ENCODE measurements at places on chromosomes 12 and 14. TPM values are rescaled to one million over a fixed set of nuclear protein-coding genes. Genes with fewer than 3 reads are reported as not detected.

GRCh38 chr12:10205220-10205807, 7.4 kb upstream of the GABARAPL1 start:
- no peak for DNase-seq

- peak; percentile 59 for DNase-seq
Measured at GRCh38 chr14:22099942-22100763, 426.5 kb upstream of the OR4E1 start.

DNA sequence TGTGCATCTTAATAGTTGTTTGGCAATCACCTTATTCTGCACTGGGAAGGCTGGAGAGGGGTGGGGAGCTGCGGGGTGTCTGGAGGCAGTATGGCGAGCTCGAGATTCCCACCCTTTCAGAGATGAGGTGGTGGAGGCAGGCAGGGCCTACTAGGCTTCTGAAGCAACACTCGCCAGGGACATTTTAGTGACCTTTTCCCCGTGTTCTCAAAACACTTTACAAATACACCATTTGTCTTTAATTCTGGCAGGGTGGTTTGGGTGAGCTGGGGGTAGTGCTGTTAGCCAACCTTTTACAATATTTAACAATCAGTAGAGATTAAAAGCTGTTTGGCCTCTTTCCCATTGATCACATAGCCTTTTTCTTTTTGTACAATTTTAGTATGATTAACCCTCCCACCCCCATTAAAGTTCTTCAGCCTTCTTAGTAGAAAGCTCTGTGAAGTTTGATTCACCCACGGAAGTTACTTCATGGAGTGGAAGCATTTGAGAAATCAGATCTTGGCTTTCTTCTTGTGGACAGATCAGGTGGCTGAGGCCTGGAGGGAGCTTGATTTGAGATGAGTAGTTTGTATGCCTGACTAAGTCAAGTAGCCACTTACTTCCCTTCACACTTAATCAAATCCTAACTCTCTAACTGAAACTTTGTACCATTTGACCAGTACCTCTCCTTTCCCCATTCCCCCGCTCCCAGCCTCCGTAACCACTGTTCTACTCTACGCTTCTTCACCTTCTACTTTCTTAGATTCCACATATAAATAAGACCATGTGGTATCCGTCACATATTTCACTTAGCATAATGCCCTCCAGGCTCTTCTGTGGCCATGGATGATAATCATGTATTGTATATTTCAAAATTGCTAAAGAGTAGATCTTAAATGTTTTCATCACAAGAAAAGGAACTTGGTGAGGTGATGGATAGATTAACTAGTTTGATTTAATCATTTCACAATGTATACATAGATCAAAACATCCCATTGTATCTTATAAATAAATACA, 41.0 kb downstream of the TRAF3 start:
- DNase-seq, result no peak

DNA sequence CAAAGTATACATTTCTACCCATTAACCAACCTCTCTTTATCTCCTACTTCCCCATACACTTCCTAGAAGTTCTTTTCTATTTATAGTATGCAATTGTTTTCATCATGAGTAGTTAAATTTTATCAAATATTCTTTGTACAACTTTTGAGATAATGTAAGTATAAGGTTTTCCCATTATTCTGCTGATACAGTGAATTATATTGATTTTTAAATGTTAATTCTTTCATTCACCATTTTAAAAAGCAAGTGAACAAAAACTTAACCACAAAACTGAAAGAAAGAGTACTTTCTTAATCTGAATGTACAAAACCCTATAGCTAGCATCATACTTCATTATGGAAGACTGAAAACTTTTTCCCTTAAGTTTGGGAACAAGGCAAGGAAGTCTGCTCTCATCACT, 9.5 kb upstream of the SLCO1B3 start:
- no peak for DNase-seq

Gene RASAL1
- 2.0 TPM for total RNA-seq

- DNase-seq, result no peak
Measured at GRCh38 chr12:81610955-81611889, 147.9 kb downstream of the PPFIA2 start.

- DNase-seq, result no peak
Measured at GRCh38 chr12:124293286-124294003, 1.4 kb upstream of the RFLNA start.

- no peak for DNase-seq
Measured at GRCh38 chr12:10363914-10364814, 25.7 kb downstream of the KLRK1 start.

DNA sequence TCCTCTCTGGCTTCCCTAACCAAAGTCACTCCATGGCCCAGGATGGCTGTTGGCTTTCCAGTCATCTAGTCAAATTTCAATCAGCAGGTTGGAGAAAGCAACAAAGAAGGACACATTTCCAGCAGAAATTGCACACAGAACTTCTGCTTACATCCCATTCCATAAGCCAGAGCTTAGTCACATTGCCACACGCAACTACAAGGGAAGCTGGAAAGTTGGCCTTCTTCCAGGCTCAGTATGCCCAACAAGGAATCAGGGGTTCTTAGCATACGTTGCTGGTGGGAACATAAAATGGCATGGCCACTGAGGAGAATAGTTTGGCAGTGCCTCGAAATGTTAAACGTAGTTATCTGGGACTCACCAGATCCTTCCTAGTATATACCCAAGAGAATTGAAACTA, 9.3 kb upstream of the APPL2 start:
- DNase-seq, result no peak

GRCh38 chr14:24556756-24557155, 19.3 kb downstream of the CTSG start:
- peak; percentile 59 for DNase-seq

Gene FOXN4
- total RNA-seq, result not detected

- peak; percentile 92 for DNase-seq
Measured at GRCh38 chr14:69079188-69079742, 73.7 kb downstream of the DCAF5 start.

GRCh38 chr12:39329018-39329417, 113.9 kb downstream of the KIF21A start:
- DNase-seq, result no peak

DNA sequence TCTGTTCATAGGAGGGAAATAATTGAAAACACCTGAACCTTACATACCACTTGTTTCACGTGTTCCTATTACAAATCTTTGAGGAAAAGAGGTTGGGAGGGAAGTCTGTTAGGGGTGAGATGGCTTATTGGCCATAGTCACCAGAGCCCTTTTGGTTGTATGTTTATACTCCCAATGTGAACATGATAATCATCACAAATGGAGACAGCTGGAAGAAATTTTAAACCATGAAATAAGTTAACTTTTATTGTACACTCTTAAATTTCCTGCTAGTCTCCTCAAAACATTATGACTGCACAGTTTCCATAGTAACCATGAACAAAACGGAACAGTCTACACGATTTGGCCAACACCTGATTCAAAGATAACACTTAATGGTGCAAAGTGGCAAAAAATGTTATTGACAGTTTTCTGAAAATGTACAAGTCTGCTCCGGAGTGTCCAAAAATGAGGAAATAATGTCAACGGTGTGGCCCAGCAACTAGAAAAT, 56.9 kb downstream of the LMNTD1 start:
- DNase-seq, result no peak

DNA sequence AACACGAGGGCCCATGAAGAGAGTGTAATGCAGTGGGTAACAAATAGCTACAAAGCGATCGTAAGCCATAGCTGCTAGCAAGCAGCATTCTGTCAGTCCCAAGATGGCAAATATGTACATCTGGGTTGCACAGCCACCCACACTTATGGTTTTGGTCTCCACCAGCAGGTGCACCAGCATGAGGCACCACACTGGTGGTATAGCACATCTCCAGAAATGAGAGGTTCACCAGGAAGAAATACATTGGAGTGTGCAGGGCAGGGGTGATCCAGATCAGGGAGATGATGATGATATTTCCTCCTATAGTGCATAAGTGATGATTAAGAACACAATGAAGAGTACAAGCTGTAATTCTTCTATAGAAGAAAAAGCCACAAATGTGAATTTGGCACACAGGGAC, 26.4 kb upstream of the OR10A7 start:
- no peak for DNase-seq

All from epithelial cell of proximal tubule (primary cell).